Activated CD4-positive, alpha-beta T cell treated with anti-CD3 and anti-CD28 coated beads, Interleukin-2, amount 50 U/mL, for 1 hour (primary cell): ENCODE measurements at places on chromosomes 5 and 9.

GRCh38 chr5:84568171-84568570 lies 183.5 kb upstream of the EDIL3 start:
- no peak for DNase-seq

GRCh38 chr9:120923620-120924328 lies 2.8 kb downstream of the TRAF1 start:
- DNase-seq, result no peak

DNA sequence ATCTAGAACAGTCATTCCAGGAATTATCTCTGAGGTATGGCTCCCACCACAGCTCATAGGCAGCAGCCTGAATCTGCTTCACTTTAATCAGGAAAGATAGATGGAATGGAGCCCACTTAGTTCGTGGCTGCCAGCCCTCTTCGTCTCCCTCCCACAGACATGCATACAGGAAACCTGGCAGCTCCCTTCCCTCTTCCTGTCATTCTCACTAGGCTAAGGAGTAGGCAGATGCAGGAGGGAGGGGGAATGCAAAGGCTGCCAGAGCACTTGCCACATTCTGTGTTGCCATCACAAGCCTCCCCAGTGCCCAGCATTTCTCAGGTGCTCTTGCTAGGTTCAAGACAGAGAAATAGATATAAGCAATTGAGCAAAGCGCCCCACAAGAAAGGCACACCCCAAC lies 378.9 kb downstream of the ELAVL2 start:
- DNase-seq, result no peak

DNA sequence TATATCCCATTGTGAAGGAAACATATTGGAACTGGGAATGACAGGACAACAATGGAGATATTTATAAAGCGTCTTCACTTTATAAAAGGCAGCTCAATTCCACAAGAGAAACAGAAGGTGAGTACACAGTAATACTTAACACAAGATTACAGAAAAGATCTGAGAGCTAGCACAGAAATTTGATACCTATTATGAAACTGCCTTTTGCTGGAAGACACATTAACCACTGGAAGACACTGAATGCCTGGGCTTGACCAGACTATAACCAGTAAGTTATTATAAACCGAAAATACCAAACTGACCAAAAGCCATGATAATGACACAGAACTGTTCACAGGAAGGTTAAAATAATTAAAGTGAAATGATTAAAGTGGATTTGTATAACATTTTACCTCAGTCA lies 195.4 kb downstream of the NR2F1-AS1 start:
- no peak for DNase-seq

DNA sequence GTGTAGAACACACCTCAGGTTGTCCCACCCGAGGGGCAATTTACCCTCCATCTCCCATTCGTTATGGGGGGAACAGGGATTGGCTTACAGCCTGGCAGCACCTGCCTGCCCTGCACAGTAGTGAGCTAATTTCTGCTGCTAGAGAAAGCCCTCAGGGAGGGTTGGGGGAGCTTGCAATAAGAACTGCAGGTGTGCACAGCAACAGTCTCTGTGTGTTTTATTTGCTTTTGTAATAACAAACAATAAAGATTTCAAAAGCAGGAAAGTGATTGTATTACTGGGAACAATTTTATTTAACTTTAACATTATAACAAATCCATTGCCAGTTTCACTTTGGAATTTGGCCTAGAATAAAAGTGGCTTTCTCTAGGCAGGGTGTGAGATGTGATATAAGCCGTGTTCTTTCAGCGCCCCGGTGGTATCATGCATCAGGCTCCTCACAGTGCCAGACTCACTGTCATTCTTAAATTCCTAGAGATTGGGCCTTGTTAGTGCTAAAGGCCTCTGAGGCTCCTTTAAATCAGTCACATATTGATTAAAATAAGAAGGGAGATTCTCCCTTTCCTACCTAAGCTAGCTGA lies 81.1 kb downstream of the RMI1 start:
- no peak for DNase-seq

- no peak for DNase-seq
These were observed 202.4 kb upstream of the PRDM9 start for GRCh38 chr5:23305055-23305454.

GRCh38 chr9:91029650-91030361 lies 228.2 kb downstream of the SYK start:
- no peak for DNase-seq

GRCh38 chr9:135491764-135492163 lies 8.7 kb upstream of the MRPS2 start:
- no peak for DNase-seq

DNA sequence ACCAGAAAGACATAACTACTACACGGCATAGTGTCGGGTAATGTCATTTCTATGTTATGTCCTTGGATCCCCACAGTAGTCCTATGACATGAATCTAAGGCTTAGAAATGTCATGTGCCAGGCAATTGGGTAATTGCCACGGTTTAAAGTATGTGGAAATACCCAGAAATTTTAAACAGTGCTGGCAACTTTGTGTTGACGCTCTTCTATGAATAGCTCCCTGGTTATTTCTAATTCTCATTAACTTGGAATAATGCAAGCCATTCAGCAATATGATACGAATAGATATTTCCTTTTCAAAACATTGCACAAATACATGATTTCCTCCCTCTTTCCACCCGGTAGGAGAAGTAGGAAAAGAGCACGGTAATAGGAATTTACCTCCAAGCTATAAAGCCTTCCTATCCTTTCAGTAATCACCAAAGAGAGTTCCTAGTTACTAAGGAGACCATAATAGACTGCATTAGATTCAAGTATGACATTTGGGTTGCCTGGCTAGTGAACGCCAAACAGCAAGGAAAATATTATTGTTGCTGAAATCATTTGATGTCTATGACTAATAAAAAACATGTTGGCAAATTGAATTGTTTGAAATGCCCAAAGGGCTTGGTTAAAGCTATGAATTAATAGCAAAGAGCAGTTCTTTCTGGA lies 168.4 kb downstream of the CCDC192 start:
- no peak for DNase-seq

DNA sequence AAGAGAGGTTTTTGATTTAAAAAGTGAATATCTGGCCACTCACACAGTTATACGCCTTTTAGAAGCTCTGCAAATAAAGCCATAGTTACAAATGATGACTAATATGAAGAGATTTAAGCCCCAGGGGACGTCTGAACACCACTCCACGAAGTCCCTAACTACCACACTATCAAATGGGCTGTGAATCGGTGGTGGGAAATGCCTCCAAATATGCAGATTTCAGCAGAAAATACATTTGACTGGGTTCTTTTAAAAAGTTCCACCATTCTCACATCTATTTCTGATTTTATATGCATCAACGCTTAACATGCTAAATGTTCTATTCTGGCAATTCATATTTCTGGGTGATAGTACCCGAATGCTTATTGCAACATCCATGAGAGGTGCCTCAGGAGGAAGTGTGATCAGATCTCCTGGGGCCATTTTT lies 22.5 kb downstream of the TICAM2 start:
- DNase-seq, result no peak

DNA sequence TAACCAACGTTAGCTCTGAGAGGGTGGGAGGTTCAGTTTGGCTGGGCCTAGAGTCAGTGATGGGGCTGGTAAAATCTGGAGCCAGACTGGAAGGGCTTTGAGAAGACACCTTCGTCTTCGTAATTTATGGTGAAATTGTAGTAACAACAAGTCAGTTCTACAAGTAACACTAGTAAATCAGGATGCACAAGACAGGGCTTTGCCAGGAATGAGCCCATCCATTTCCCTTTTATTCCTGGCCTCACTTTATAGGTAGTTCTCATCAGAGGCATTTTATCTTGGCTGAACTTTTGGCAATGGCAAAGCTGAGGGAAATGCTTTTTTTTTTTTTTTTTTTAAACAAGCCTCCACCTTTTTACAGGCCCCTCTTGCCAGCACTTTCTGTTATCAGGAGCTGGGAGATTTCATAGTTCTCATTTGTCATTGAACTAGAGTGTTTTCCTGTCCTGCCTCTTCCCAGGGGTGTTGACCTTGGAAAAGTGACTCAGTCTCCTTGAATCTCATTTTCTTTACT lies 110.5 kb upstream of the KLF4 start:
- no peak for DNase-seq

- no peak for DNase-seq
These were observed 103.6 kb downstream of the LURAP1L start for GRCh38 chr9:12878351-12878978.
